T follicular helper cell (primary cell): ENCODE measurements at places on chromosomes 6 and 20.

GRCh38 chr6:128554302-128554701 is 33.9 kb upstream of the PTPRK start:
- no peak for DNase-seq

GRCh38 chr20:50041246-50041873 is 58.6 kb downstream of the SNAI1 start:
- DNase-seq: no peak

DNA sequence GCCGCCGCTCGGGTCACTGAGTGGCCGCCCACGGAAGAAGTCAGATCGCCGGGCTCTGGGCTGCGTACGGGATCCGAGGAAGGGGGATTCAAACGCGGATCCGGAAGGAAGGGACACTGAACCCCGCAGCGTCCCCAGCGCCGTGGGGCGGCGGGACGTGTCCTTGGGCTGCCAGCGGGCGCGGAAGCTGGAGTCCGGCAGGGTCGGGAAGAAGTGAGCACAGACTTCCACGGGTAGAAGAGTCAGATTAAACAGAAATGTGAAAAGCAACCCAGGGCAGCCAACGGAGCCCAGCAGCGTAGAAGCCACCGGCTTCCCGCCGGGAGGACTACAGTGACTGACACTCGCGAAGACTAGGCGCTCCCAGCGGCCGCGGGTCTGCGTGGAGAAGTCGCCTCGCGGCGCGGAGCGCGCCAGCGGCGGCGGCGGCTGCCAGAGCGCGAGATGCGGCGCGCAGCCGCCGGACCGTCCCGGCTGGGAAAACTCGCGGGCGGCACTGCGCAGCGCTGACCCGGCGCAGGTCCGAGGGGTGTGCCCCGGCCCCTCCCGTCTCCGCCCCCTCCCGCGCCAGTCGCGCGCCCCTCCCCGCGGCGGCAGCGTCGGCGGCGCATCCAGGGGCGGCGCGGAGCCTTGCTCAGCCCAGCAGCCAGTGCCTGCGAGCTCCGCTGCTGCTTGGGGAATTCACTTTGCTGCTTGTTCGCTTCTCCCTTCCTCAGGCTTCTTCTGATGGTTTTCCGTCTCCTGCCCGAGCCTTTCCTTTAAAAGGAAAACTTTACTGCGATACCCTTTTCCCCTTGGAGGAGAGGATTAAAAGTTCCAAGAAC is at the start of gene SAMD5:
TSS of gene SAMD5 (plus strand) at position 649 of the 824 bp plus-strand sequence. CDS start 239 bp downstream, outside the sequence.
- no peak for DNase-seq

DNA sequence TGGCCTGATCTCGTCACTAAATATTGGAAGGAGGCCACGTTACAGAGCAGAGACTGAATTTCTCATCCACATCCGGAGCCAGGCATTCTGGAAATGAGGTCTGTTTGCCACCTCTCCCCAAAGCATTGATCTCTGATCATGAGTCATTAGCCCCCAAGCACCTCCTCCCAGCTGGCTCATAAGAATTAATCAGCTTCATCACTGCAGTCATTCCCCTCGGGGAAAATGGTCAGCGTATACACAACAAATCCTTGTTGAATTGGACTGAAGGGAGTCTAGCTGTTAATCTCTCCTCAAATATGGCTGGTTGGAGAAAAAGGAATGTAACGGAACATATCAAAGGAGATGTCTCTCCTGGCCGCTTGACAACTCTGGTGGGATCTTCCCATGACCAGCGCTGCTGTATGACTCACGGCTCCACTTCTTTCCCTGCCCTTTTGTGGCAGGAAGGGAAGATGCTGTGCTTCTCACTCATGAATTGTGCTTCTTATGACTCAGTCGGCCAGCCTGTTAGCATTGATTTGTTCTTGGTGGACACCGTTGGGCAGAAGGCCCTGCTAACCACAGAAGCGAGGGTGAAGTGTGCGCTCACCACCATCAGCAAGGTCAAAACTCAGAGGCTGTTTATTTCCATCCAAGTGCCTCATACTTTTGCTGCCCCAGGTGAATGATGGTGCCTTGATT is 76.7 kb downstream of the RNF182 start:
- no peak for DNase-seq

GRCh38 chr6:149854532-149854931 is 9.6 kb downstream of the LRP11 start:
- DNase-seq: no peak

DNA sequence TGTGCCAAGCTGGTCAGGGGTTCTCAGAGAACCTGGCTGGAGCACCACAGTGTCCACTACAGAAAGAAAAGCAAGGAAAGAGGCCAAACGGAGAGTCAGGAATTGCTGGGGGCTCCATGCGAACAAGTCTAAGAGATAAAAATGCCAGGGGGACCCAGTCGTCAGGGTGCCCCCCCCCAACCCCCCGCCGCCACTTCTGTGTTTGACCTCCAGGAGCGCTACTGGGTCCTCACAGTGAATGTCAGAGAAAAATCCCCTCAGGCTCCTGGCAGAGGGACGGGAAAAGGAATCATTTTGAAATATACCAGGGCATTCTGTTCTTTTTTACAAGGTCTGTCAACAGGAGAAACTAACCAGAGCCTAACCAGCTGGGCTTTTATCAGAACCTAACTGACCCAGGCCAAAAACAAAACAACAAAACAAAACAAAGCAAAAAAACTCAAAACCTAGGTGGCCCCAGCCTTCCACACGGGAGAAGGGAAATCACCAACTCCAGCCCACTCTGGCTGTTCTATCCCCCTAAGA is 17.9 kb upstream of the NELFCD start:
- DNase-seq: no peak

DNA sequence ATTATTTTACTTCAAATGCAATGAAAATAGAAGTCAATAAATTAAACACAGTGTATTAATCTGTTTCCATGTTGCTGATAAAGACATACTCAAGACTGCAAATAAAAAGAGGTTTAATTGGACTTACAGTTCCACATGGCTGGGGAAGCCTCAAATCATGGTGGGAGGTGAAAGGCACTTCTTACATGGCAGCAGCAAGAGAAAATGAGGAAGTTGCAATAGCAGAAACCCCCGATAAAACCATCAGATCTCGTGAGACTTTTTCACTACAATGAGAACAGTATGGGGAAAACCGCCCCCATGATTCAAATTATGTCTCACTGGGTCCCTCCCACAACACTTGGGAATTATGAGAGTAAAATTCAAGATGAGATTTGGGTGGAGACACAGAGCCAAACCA is 82.2 kb downstream of the GPR63 start:
- no peak for DNase-seq
